Activated CD8-positive, alpha-beta T cell treated with anti-CD3 and anti-CD28 coated beads, Interleukin-2, amount 10 ng/mL, durations not matched to agents 7 days and 5 days (primary cell): ENCODE measurements at places on chromosomes 1 and 21. TPM values are rescaled to one million over a fixed set of nuclear protein-coding genes. Genes with fewer than 3 reads are reported as not detected.

GRCh38 chr1:94296018-94296417, 58.6 kb upstream of the ARHGAP29 start:
- no peaks in the 10 kb centered on the region for H3K4me1 ChIP-seq
- peaks cover 6% of the 10 kb centered on the region for H3K27me3 ChIP-seq
- no peak overlapping the region for H3K27ac ChIP-seq
- H3K4me3 ChIP-seq: no peak overlapping the region

- no peaks in the 10 kb centered on the region for H3K36me3 ChIP-seq
- no peak overlapping the region for H3K4me3 ChIP-seq
- DNase-seq: no peak
- no peak overlapping the region for H3K27ac ChIP-seq
Measured at GRCh38 chr1:175863299-175864050, 120.1 kb upstream of the TNR start.

DNA sequence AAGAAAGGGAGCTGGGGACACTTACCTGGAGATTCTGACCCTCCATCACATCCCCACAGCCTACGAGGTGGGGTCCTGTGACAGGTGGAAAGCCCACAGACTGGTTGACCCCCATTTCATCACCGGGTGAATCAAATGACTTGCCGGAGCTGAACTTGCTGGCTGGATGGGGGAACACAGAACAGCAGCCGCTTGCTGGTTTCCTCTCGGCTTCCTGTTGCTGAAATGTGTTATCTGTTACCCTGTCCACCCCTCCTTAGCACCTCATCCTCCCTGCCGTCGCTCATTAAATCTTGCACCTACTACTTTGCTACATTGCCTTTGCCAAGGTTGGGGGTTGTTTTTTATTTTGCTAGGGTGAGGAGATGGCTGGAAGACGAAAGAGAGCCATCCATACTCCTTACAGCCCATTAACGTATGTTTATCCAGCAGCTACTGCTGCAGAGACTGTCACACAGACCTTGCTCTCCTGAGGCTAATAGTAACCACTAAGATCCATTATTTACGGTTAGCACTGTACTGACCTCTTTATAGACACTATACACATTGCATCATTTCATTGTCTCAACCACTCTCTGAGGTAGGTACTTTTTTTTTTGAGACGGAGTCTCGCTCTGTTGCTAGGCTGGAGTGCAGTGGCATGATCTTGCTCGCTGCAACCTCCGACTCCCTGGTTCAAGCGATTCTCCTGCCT, 7.0 kb downstream of the PAFAH2 start:
- H3K4me1 ChIP-seq: peaks cover 47% of the 10 kb centered on the region
- peaks cover 21% of the 10 kb centered on the region for H3K36me3 ChIP-seq
- peak overlapping the region; percentile 86 for H3K27ac ChIP-seq
- peak overlapping the region; percentile 85 for H3K4me3 ChIP-seq
- DNase-seq: peak; percentile 68

DNA sequence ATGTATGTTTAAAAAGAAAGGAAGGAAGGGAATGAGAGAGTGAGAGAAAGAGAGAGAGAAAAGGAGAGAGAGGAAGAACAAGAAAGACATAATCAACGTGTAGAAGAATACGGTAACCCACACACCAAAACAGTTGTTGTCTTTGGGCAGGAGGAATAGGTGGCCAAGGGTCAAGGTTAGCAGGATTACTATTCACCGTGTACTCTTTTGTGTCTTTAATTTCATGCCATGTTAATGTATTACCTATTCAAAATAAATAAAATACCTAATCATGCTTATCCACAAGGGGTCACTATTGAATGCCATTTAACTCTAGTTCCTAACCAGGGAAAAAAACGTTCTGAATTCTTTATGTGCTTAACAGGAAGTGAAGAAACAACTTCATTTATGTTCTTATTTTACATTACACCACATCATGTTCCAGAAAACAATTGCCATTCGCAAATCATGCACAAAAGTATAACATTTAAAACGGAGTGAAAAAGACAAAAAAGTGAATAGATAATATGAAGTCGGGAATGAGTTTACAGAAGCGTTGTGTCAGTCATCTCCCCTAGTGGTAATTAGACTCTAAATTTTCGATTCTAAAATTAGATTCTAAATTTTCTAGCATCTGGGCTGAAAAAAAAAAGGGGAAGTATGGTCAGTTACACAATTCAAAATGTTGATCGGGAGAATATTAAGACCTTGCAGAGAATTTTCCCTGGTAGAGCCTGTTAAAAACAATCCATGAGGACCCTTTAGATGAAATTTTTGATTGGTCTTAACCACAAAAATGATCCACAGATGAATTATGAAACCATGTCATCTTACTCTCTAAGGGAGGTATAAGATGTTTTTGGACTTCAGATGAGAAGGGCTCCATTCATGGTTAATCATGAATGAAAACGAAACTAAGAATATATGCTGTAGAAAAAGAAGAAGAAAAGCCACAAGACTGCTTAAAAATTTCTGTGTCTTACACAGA, 700 bp upstream of the KMO start:
- H3K4me3 ChIP-seq: peak overlapping the region; percentile 92
- DNase-seq: no peak
- H3K27ac ChIP-seq: peak overlapping the region; percentile 88
- no peaks in the 10 kb centered on the region for H3K36me3 ChIP-seq

- peaks cover 48% of the 10 kb centered on the region for H3K27me3 ChIP-seq
- DNase-seq: no peak
- H3K4me3 ChIP-seq: no peak overlapping the region
- H3K4me1 ChIP-seq: peaks cover 6% of the 10 kb centered on the region
Measured at GRCh38 chr1:37031429-37031828, 2.9 kb downstream of the GRIK3 start.

DNA sequence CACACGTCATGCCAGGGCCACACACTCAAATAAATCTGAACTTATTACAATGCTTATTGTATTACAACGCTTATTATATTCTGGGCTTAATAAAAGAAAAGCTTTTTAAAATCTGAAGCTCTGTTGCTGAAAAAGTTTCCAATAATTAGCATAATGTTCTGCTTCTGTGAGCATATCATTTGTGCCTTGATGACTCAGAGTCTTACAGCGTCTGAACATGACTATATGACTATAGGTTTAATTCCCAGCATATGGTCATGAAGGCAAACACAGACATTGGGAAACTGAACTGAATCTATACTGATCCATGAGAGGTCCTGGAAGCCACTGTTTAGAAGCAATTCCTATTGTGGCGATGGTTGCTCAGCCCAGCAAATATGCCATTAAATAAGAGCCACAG, 66.3 kb downstream of the SIM2 start:
- no peak overlapping the region for H3K27ac ChIP-seq
- DNase-seq: no peak
- H3K4me1 ChIP-seq: no peaks in the 10 kb centered on the region

- H3K27ac ChIP-seq: no peak overlapping the region
- DNase-seq: no peak
- peaks cover 3% of the 10 kb centered on the region for H3K27me3 ChIP-seq
- H3K36me3 ChIP-seq: no peaks in the 10 kb centered on the region
Measured at GRCh38 chr1:54567961-54568360, 19.9 kb downstream of the ACOT11 start.

Gene NTMT2
- total RNA-seq: not detected

DNA sequence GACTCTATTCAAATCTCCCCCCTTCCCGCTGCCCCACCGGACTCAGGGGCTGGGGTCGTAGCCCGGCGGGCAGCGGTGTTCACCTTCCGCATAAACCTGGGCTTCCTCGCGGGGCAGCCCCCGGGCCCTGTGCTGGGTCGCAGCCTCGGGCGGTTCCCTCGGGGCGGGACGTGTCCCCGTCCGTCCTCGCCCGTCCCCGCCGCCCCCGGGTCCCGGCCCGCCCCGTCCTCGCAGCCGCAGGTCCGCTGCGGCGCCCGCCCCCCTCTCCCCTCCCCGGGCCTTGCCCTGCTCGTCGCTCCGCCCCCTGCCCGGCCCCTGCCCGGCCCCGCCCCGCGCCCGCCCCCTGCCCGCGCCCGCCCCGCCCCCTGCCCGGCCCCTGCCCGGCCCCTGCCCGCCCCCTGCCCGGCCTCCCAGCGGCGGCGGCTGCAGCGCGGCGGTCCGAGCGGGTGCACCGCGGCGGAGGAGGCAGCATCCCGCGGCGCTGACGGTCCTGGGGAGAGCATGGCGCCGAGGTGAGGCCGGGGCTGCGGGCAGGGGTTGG, at the start of gene COL18A1:
COL18A1 (plus strand) TSS at position 436 of the 541 bp plus-strand sequence; CDS start at position 502, 66 bp downstream.
- DNase-seq: peak; percentile 24
- H3K36me3 ChIP-seq: peaks cover 3% of the 10 kb centered on the region
- peaks cover 6% of the 10 kb centered on the region for H3K4me1 ChIP-seq
- H3K4me3 ChIP-seq: peak within 1 kb of the TSS; percentile 55

DNA sequence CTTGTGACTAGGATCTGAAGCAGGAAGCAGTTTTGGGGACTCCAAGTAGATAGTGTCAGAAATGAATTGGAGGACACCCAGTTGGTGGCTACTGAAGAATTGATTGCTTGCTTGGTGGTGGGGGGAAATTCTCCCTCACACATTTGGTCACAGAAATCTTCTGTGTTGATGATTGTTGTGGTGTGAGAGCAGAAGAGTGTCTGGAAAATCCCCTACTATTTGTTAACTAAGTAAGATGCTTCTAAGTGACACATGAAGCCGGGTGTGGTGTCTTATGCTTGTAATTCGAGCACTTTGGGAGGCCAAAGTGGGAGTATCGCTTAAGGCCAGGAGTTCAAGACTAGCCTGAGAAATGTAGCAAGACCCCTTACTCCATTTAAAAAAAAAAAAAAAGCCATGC, 22.5 kb upstream of the IPP start:
- H3K36me3 ChIP-seq: no peaks in the 10 kb centered on the region
- H3K27ac ChIP-seq: no peak overlapping the region

DNA sequence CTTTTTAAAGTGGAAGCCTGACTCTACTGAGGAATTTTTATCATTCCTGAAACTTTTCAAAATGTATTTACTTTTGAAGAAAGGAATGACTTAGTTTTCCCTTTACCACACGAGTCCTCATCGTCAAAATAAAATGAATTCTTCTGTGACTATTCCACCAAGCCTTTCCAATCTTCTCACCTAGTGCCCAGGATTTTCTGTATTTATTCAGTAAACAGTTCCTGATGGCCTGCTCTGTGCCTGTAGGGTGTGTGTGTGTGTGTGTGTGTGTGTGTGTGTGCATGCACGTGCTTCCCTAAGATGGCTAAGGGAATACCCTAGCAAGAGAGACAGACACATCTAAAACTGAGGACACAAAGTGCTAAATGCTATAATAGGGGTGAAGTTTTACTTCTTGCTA, 395.0 kb upstream of the USP24 start:
- no peak overlapping the region for H3K27ac ChIP-seq
- no peaks in the 10 kb centered on the region for H3K36me3 ChIP-seq
- H3K4me3 ChIP-seq: no peak overlapping the region
- H3K27me3 ChIP-seq: no peaks in the 10 kb centered on the region
- H3K4me1 ChIP-seq: no peaks in the 10 kb centered on the region

- no peak for DNase-seq
- H3K36me3 ChIP-seq: no peaks in the 10 kb centered on the region
- no peak overlapping the region for H3K4me3 ChIP-seq
- no peak overlapping the region for H3K27ac ChIP-seq
Measured at GRCh38 chr21:43289442-43289841, 120.6 kb downstream of the CRYAA start.

DNA sequence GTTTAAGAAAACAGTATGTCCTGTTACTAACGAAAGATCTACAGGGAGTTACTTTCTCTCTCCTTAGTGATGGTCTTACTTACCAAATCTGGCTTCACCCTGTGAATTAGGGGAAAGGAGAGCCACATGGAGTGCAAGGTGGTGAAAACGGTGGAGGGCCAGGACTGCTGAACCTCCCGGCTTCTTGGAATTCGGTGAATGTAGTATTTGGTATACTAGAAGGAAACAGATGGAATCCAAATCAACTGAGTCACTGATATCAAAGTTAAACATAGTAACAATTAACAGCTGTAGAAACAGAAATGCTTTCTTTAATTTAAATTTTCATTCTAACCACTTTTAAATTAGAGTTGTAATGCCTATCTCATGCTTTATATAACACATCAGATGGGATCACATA, 45.7 kb downstream of the ALG14 start:
- no peaks in the 10 kb centered on the region for H3K27me3 ChIP-seq
- no peaks in the 10 kb centered on the region for H3K4me1 ChIP-seq
- no peak overlapping the region for H3K4me3 ChIP-seq
- no peak for DNase-seq
- H3K27ac ChIP-seq: no peak overlapping the region

DNA sequence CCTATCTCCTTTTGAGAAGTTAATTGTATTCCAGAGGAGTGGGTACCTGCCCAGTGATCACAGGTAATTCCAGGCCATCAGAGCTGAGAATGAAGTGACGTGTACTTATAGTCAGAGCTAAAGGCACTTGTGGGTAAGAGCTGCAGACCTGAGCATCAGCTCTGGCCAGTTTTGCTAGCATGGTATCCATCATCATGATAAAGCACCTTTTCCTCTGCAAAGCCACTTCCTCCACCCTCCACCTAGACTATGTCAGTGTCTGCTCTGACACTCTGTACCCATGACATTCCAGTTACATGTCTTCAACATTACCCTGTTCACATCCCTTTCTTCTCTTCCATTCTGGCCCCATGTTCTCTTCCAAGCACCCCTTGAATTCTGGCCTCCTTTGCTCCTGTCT, 157.3 kb downstream of the GRIK3 start:
- H3K4me1 ChIP-seq: no peaks in the 10 kb centered on the region
- peaks cover 6% of the 10 kb centered on the region for H3K27me3 ChIP-seq
- H3K4me3 ChIP-seq: no peak overlapping the region
- DNase-seq: peak; percentile 12
- H3K36me3 ChIP-seq: no peaks in the 10 kb centered on the region

- peak overlapping the region; percentile 95 for H3K4me3 ChIP-seq
- H3K36me3 ChIP-seq: peaks cover 48% of the 10 kb centered on the region
- DNase-seq: no peak
- H3K27me3 ChIP-seq: no peaks in the 10 kb centered on the region
- peaks cover 32% of the 10 kb centered on the region for H3K4me1 ChIP-seq
- H3K27ac ChIP-seq: peak overlapping the region; percentile 71
Measured at GRCh38 chr1:85259912-85260274, 431 bp upstream of the C1orf52 start.

DNA sequence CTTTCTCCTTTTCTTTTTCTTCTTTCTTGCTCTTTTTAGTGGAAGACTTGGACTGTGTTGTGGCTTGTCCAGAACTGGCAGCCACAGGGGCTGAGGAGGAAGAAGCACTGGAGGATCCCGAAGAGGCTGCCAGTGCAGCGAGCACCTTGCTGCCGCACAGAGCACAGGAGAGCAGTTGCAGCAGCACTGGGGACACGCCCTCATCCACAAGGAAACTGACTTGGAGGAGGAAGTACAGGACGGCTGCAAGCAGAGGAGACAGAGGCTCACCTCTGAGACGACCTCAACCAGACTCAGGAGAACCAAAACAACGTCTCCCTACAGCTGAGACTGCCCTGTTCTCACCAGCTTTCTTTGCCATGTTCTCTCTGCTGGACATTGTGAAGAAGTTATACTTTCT, 88.9 kb downstream of the UBR4 start:
- H3K27ac ChIP-seq: no peak overlapping the region
- no peak for DNase-seq
- peaks cover 88% of the 10 kb centered on the region for H3K36me3 ChIP-seq
- peaks cover 41% of the 10 kb centered on the region for H3K4me1 ChIP-seq
- no peak overlapping the region for H3K4me3 ChIP-seq

DNA sequence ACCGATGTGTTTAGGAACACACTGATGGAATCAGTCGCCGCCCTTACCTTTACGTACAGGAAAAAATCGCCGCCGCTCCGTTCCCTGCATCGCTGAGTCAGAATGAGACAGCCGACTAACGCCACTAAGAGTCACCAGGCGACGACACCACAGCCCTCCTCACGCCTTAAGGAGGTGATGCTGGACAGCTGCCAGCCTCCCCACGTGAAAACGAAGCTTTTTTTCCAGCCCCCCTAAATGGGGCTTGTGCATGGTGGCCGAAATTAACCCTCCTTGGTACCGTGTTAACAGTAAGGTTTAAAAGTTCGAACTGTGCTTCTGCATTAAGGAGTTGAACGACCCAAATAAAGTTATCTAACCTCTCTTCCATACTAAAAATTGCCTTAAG, 511 bp downstream of the DNTTIP2 start:
- no peaks in the 10 kb centered on the region for H3K27me3 ChIP-seq
- peak overlapping the region; percentile 93 for H3K4me3 ChIP-seq
- H3K4me1 ChIP-seq: peaks cover 26% of the 10 kb centered on the region
